ENCODE measurements at places on chromosomes 13 and 19. TPM values are rescaled to one million over a fixed set of nuclear protein-coding genes. Genes with fewer than 3 reads are reported as not detected.

GRIN3B gene
- 1.5 TPM for total RNA-seq

KLK12 gene
- total RNA-seq = not detected

FUT6 gene
- total RNA-seq = not detected

SOX1 gene
- not detected for total RNA-seq

DCT gene
- total RNA-seq = not detected

C1QTNF9 gene
- total RNA-seq = not detected

TEX26 gene
- total RNA-seq = not detected

CCDC159 gene
- total RNA-seq = 6.1 TPM

SLC1A6 gene
- not detected for total RNA-seq

ZSCAN5C gene
- total RNA-seq = not detected

ZNF440 gene
- total RNA-seq = 10.4 TPM

KMT5C gene
- 6.5 TPM for total RNA-seq

CCDC70 gene
- not detected for total RNA-seq

FGF9 gene
- not detected for total RNA-seq

CYP4F8 gene
- not detected for total RNA-seq

S1PR2 gene
- total RNA-seq = 33.5 TPM

ANKLE1 gene
- total RNA-seq = not detected

RFPL4AL1 gene
- total RNA-seq = not detected

ZNF256 gene
- total RNA-seq = 5.3 TPM

PINLYP gene
- 3.0 TPM for total RNA-seq

SLITRK5 gene
- under 0.01 TPM for total RNA-seq

ZIC2 gene
- total RNA-seq = not detected

FPR1 gene
- total RNA-seq = 0.61 TPM

ZNF85 gene
- 5.8 TPM for total RNA-seq

EBI3 gene
- not detected for total RNA-seq

TEX101 gene
- not detected for total RNA-seq

LILRA6 gene
- not detected for total RNA-seq

MUC16 gene
- total RNA-seq = not detected

MARK4 gene
- 23.5 TPM for total RNA-seq

FLT3LG gene
- 12.7 TPM for total RNA-seq

NXNL1 gene
- total RNA-seq = not detected

SBK3 gene
- total RNA-seq = 0.81 TPM

All from hair follicle dermal papilla cell (primary cell).